ENCODE measurements at places on chromosomes 7 and 10.

GRCh38 chr10:124011464-124011863 is 81.9 kb downstream of the CHST15 start:
- no peak for DNase-seq

- DNase-seq = no peak
Observed at GRCh38 chr10:2256241-2256640, 518.9 kb upstream of the ADARB2 start.

- DNase-seq = no peak
Observed at GRCh38 chr10:21724020-21724589, 190.1 kb downstream of the MLLT10 start.

GRCh38 chr7:68744036-68744435 is 854.2 kb upstream of the AUTS2 start:
- no peak for DNase-seq

DNA sequence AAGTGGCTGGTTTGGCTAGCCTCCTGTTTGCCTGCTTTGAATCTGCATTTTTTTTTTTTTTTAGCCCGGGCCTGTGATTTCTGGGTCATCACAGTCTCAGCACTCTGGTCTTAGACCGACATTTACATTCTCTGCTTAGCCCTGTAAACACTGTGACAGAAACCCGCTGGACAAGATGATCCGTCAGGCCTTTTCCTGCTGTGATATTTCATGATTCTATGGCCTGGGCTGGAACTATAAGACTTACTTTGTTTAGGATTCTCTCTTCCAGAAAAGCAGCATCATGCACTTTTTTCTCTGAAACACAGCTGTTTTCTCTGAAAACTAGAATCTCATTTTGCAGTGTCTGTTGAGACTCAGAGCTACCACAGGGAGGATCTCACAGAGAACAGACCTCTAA is 705.5 kb downstream of the GRID1 start:
- no peak for DNase-seq

GRCh38 chr10:54702583-54703485 is 98.2 kb downstream of the PCDH15 start:
- DNase-seq = no peak

- DNase-seq = no peak
Observed at GRCh38 chr10:71589617-71590551, 129.7 kb downstream of the C10orf105 start.

GRCh38 chr7:147923841-147924240 is 666.7 kb upstream of the C7orf33 start:
- no peak for DNase-seq

- no peak for DNase-seq
Observed at GRCh38 chr10:79262959-79263746, 84.1 kb upstream of the PPIF start.
